ENCODE measurements at places on chromosomes 4 and X.

GRCh38 chrX:43949669-43950068 lies 23.5 kb downstream of the NDP start:
- DNase-seq: peak; percentile 12

- DNase-seq: no peak
Observed at GRCh38 chrX:22159071-22159470, 113.6 kb upstream of the CBLL2 start.

DNA sequence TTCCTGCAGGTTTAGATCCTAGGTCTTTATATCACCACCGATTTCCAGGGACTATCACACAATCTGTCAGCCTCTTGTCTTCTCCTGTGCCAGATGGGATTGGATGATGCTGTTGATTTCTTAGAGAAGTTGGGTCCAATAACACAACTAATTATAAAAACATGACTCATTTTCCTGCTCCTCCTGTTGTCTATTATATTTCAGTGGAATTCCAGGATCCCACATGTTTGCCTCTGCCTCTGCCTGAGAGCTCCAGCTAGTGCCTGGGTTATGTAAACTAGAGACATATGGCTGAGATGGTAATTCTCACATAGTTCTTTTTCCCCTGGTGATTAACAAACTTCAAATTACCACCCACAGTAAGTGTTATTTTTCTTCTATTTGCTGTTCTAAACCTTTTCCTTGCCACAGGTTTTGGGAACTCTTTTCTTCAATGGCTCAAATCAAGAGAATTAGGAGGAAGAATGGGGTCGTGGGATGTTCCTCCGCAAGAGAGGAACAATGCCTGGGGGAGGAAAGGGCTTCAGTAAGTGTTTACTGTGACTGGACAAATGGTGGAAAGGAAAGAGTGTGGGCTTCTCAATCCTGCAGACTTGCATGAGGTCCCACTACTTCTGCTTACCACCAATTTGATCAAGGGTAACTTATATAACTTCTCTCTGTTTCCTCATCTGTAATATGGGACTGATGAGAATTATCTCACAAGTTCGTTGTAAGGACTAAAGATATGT lies 3.4 kb upstream of the HOPX start:
- no peak for DNase-seq

DNA sequence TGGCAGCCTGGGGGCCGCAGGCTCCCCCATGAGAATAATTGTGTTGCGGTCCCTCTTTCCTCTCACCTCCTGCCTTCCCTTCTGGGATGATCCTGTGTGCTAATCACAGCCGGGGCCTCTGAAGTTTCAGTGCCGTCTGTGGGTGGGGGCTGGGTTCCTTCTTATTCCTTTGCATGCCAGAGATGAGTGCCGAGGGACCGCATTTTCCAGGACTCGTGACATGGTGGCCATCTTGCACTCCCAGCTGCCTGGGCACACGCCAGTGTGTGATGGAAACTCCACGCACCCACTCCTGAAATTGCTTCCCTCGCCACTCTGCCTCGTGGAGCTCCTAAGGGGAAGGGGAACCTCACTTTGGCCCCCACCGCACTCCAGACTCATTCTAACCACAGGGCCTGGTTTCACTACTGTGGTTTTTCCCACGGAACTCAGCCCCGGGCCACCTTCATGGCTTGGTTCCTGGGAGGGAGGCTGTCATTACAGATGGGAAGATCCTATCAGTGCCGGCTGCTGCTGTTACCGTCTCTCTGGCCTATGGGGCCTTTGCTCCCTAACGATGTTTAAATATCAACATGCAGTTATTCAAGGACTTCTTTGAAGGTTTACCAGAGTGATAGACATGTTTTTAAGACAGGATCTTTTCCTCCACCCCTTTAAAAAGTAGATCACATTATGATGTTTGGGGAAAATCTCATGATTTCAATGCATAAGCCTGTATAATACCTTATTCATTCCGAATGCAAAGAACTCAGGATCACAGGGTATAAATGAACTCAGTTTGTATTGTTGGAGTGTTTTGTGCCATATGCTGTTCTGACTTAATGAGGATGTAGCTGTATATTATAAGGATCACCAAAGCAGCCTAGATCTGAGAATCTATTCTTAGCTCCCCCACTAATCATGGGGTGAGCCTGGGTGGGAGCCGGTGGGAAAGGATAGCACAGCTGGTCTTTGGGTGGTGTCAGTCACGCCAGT lies 89.6 kb downstream of the SORCS2 start:
- DNase-seq: no peak

- no peak for DNase-seq
Observed at GRCh38 chr4:10691651-10692050, 7.1 kb upstream of the CLNK start.

- DNase-seq: no peak
Observed at GRCh38 chrX:55523356-55523755, 33.7 kb upstream of the USP51 start.

- DNase-seq: no peak
Observed at GRCh38 chrX:136784231-136784630, 3.5 kb upstream of the ARHGEF6 start.

- peak; percentile 2 for DNase-seq
Observed at GRCh38 chrX:63506320-63506719, 155.2 kb upstream of the SPIN4 start.

GRCh38 chr4:181792641-181793040 lies 450.6 kb upstream of the TENM3 start:
- peak; percentile 92 for DNase-seq

- no peak for DNase-seq
Observed at GRCh38 chrX:70264784-70265183, 3.4 kb upstream of the ARR3 start.

- DNase-seq: no peak
Observed at GRCh38 chr4:37268319-37268718, 23.8 kb downstream of the NWD2 start.

GRCh38 chrX:72159769-72160168 lies 21.8 kb upstream of the PIN4 start:
- DNase-seq: no peak

GRCh38 chr4:79623021-79623870 lies 215.2 kb upstream of the GK2 start:
- DNase-seq: no peak

GRCh38 chrX:7515681-7516413 lies 327.1 kb upstream of the VCX start:
- DNase-seq: no peak

- DNase-seq: peak; percentile 44
Observed at GRCh38 chrX:132488180-132488705, 595 bp downstream of the MBNL3 start.

- DNase-seq: no peak
Observed at GRCh38 chrX:38183596-38183995, 37.1 kb downstream of the SRPX start.

DNA sequence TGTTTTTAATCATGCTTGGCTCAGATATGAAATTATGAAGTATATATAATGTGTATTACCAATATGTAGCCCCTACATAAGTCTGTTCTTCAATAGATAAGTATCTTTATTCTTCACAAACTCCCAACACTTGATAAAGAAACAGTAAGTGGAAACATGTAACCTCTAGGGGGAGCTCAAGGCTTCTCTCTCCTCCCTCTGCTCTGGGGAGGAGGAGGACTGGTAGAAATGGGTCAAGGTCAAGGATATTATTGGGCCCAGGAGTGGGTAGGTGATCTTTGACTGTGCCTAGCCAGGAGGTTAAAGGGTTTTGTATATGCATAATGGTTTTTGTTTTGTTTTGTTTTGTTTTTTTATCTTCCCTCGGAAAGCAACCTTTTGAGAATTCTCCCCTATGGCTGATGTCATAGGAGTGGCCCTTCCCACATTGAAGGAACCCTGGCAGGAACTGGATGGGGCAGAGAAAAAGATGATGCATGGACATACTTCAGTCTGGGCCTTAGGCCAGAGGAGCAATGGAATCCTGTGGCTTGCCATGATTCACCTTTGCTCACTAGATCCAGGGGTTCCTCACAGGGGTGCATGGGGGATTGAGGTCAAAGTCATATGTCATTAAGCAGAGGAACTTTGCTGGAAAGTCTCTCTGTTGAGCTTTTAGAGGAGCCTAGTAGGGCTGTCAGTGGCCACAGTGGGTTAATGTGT lies 460.3 kb downstream of the MID1IP1 start:
- peak; percentile 49 for DNase-seq

GRCh38 chr4:26748811-26749210 lies 111.8 kb upstream of the STIM2 start:
- no peak for DNase-seq

- peak; percentile 1 for DNase-seq
Observed at GRCh38 chrX:57952320-57952678, 42.0 kb upstream of the ZXDA start.

DNA sequence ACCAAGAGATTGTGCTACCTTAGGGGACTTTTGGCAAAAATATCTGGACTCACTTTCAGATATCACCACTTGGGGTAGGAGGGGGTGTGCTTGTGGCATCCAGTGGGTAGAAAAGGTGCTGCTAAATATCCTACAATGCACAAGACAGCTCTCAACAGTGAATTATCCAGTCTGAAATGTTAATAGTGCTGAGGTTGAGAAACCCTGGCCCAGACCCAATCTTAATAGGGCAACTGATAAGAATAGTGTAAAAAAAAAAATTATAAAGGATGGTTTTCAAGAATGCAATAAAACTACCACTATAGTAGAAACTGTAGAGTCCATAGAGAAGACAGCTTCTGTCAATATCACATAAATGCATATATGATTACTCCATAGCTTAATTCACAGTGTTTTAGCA lies 185.5 kb downstream of the ZNF330 start:
- DNase-seq: no peak

DNA sequence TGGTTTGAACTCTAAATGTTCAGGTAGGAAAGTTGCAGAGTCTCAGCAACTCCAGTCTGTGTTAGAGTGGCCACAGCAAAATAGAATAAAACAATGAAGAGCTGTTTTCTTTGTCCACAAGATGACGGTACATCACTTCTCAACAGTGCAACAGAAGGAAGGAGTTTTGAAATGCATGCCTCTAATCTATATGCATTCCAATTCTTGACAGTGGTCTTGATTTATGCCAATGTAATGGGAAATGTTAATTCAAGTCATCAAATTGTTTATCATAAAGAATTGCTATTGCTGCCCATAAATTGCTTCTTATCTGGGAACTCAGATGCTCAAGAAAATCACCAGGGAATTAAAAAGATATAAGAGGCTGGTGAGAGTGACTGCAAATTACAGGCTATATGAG lies 195.5 kb upstream of the PRPS2 start:
- DNase-seq: no peak

DNA sequence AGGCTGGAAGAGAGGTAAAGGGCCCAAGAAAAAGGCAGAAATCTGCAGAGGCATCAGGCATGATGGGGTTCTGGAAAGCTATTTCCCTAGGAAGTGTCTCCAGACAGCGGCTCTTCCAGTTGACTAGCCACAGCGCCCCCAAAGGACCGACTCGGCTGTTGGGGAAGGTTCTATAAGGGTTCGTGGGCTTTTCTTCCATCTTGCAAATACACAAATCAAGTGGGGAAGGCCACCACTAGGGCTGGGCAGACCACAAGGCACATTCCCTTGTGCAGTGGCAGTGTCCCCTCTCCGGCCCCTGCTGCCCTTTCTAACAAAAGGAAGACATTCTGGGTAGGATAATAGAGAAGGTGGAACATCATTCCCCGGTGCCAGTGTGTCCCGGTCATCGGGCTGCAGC lies 18.2 kb downstream of the BCOR start:
- no peak for DNase-seq

DNA sequence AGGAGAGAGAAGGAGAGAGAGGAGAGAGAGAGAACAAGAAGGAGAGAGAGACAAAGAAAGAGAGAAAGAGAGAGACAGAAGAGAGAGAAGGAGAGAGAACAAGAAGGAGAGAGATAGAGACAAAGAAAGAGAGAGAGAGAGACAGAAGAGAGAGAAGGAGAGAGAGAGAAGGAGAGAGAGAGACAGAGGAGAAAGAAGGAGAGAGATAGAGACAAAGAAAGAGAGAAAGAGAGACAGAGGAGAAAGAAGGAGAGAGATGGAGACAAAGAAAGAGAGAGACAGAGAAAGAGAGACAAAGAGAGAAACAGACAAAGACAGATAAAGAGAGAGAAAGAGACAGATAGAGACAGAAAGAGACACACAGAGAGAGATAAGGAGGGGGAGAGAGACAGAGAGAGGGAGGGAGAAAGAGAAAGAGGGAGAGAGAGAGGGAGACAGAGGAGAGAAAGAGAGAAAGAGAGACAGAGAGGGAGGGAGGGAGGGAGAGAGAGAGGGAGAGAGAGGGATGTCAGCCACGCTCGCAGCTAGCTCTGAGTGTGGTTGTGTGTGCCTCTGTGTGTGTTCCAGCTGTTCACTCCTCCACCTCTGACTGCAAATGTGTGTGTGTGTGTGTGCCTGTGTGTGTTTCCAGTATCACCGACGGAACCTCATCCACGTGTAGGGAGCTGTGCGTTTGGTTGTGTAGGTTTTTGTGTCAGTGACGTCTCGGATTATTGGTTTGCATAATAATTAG lies 105.8 kb downstream of the CRLF2 start:
- DNase-seq: no peak

- DNase-seq: no peak
Observed at GRCh38 chrX:137067147-137067546, 33.4 kb upstream of the GPR101 start.

GRCh38 chr4:113561092-113561491 lies 200.4 kb downstream of the CAMK2D start:
- no peak for DNase-seq

DNA sequence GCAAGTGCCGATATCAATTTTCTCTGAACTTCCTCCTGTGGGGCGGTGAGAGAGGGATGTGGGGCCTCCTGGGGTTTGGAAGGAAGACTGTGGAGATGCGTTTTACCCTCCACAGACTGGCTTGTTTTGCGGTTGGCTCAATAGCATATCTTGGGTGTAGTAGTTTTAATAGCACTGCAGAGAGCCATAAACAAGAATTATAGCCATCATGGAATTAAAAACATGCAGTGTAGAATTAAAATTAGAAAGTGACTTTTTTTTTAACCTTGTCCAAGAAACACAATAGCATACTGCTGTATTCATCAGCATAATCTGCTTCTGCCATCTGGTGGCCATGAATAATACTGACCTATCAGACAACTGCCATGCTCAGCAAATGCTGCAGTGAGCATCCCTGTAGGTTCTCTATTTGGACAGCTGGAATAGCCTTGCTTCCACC lies 47.3 kb upstream of the SCML1 start:
- peak; percentile 49 for DNase-seq

GRCh38 chr4:71304289-71304850 lies 34.5 kb upstream of the SLC4A4 start:
- peak; percentile 48 for DNase-seq

DNA sequence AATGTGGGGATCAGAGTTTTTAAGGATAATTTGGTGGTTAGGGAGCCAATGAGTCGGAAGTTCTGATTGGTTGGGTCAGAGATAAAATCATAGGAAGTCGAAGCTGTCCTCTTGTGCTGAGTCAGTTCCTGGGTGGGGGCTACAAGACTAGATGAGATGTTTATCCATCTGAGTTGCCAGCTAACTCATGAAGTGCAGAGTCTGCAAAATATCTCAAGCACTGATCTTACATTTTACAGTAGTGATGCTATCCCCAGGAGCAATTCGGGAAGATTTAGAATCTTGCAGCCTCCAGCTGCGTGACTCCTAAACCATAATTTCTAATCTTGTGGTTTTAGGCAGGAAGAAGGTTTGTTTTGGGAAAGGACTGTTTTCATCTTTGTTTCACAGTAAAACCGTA lies 565.8 kb upstream of the SPANXN1 start:
- no peak for DNase-seq
